ENCODE measurements at places on chromosomes 3 and 15.

DNA sequence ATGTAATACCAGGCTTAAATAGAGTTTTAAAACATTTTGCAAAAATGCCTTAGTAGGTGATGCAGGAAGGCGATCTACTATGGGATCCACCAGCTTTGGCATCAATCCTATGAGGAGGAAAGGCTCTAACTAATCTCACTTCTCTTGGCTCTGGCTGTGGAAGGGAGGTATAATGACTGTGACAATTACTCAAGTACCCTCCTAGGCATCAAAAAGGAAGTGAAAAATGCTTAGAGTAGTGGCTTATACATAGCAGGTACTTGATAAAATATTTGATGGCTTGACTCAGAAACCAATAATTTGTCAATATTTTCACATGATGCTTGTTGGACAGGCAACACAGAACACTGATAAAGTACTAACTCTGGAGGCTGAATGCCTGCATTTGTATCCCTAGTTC is 34.1 kb upstream of the SERPINI2 start:
- DNase-seq = no peak

GRCh38 chr15:99844150-99844549 is 110.9 kb upstream of the LYSMD4 start:
- no peak for DNase-seq

- DNase-seq = no peak
Measured at GRCh38 chr3:85572426-85572825, 613.6 kb downstream of the CADM2 start.

GRCh38 chr3:5663601-5664000 is 476.1 kb downstream of the EDEM1 start:
- no peak for DNase-seq

- DNase-seq = no peak
Measured at GRCh38 chr15:68391121-68391520, 40.8 kb downstream of the ITGA11 start.

- DNase-seq = no peak
Measured at GRCh38 chr15:40992241-40992741, 39.0 kb downstream of the CHAC1 start.

GRCh38 chr15:82655606-82656005 is 8.4 kb upstream of the CPEB1 start:
- DNase-seq = no peak

DNA sequence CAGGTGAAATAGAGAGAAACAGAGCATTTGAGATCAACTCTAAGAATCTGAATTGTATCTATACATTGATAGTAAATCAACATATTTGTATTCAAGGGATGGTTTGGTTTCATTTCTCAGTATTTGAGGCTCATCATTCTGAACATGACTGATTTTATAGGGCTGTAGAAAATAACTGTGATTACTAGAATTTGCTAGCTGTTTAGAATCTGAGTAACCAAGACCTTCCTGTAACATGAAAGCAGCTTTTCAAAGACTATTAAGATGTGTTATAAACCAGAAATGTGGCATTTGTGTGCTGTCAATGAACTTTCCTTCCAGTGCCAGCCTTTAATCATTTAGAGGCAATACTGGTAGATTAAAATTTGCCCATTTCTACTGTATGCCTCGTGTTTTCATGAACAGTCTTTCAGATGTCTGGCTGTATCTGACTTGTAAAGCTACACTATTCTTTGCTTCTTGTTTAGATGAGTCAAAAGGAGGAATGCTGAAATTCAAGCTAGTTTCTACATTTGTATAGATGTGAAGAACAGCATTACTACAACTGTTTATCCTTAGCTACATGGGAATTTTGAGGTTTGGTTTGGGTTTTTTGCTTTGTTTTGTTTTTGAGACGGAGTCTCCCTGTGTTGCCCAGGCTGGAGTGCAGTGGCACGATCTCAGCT is 137.3 kb upstream of the BHLHE40 start:
- no peak for DNase-seq

DNA sequence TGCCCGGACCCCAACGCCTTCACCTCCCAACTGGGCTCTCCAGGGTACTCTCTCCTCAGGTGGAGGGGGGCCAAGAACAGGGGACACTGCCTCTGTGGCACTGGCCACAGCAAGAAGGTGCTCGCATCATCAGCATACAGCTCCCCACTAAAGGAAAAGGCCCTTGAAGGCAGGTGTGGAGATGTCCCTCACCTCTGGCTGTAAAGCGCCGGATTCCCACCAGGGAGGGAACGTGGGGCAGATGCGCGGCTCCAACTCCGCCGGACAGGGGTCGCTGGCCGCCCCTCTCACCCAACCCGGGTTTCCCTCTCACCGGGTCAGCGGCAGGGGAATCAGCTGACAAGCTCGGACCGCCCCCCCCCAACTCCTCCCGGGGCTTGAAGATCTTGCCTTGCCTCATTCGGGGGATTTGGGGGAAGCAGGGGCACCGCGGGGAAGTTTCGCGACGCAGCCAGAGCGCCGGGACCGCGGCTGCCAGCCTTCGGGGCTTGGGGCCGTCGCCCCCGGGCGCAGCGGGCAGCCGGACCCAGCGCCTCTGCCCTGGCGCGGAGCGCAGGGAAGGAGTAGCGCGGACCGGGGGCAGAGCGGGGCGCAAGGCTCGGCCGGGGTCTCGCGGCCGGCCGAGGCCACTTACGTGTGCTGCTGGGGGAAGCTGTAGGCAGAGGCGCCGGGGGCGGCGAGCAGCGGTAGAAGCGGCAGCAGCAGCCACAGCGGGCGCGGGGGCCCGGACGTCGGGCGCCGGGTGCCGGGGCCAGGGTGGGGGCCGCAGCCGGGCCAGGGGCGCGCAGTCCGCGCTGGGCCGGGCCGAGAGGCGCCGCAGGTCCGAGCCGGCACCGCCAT is 630 bp downstream of the CACNA2D2 start:
- no peak for DNase-seq

DNA sequence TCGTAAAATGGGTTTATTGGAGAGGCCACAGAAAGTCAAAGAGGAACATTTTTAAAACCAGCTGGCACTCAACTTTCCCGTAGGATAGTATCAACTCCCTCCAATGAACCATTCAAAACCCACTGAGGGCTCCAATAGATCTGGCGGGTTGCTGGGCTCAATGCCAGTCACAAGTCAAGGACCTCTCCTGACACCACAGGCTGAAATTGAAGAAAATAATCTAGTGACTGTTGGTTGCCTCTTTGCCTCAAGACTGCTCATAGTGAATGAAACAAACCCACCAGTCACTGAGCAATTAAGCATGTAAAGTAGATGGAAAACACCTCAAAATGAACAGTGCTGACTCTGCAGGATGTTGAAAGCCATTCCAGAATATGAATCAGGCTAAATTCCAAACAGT is 500.6 kb upstream of the AGTR1 start:
- DNase-seq = no peak

DNA sequence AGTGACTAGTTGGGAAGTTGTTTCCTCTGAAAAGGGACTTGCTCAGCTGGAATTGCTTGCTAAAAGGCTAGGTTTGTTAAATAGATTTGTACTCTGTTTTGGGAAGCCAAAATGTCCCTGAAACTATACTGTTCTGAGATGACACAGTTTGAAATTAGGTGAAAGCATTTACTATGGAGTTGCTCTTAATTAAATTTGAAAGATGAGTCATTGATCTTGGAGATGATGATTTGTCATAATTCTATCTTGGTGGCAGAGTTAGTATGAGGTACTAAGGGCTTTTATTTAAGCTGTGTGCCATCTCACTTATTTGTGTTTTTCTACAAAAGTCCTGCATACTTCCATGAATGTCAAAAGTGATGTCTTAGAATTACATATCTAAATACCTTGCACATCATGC is 320.9 kb downstream of the PTPRG start:
- DNase-seq = no peak

- no peak for DNase-seq
Measured at GRCh38 chr3:35751207-35751606, 111.9 kb downstream of the ARPP21 start.

GRCh38 chr3:195384952-195385351 is 57.9 kb downstream of the ACAP2 start:
- DNase-seq = no peak

GRCh38 chr15:80953001-80953952 is 36.3 kb downstream of the MESD start:
- no peak for DNase-seq

GRCh38 chr3:126441256-126441880 is 34.3 kb downstream of the ZXDC start:
- no peak for DNase-seq

GRCh38 chr3:80889535-80889934 is 871.9 kb downstream of the GBE1 start:
- DNase-seq = peak; percentile 2

- no peak for DNase-seq
Measured at GRCh38 chr3:8112587-8112986, 389.0 kb upstream of the LMCD1 start.

GRCh38 chr3:4835616-4836043 is 143.6 kb upstream of the BHLHE40 start:
- DNase-seq = no peak

GRCh38 chr3:51673181-51673801 is 2.2 kb downstream of the TEX264 start:
- no peak for DNase-seq

DNA sequence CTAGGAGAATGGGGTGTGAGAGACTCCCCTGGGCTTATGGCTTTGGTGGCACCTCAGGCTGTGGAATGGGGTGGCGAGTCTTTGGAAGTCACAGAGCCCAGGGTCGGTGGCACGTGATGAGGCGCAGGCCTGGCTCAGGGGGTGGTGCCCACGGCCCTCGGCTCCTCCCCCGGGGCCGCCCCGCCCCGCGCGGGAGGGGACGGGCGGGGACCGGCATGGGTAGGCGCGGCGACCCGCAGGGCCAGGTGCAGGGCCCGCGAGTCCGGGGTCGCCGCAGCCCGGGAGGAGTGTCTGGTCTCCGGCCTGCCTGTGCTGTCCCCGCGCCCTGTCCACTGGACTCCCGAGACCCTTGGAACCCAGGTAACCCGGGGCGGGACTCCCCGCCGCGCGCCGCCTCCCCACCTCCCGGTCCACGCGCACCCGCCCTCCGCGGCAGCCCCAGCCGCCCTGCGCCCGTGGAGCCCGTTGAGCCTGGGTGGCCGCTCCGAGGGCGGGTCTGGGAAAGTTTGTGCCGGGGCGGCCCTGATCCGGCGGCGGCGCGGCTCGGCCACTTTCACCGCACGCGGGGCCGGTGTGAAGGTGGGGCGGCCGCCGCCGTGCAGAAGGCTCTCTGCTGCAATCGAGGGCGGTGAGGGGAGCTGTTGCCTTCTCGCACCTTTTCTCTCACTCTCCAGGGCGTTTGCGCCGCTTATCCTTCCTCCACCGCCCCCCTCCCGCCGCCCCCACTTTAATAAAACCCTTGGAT is at the start of gene PAQR5:
TSS of gene PAQR5 (plus strand) at position 216 of the 745 bp plus-strand sequence. CDS start 61,169 bp downstream, outside the sequence.
- peak; percentile 29 for DNase-seq

DNA sequence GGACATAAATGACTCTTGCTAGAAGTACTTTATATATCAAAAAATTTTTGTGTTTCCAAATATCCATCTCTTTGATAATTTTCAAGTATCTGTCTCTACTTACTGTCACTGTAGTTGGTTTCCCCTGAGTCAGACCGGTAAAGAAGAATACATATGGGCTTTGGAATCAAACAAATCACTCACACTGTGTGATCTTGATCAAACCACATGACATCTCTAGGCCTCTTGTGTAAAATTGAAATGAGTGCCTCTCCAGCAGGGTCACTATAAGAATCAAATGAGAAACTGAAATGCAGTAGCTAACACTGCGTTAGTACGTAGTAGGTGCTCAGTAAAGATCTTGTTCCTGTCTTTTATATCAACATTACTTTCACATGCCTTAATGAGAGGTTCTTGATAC is 314.6 kb upstream of the STT3B start:
- no peak for DNase-seq

DNA sequence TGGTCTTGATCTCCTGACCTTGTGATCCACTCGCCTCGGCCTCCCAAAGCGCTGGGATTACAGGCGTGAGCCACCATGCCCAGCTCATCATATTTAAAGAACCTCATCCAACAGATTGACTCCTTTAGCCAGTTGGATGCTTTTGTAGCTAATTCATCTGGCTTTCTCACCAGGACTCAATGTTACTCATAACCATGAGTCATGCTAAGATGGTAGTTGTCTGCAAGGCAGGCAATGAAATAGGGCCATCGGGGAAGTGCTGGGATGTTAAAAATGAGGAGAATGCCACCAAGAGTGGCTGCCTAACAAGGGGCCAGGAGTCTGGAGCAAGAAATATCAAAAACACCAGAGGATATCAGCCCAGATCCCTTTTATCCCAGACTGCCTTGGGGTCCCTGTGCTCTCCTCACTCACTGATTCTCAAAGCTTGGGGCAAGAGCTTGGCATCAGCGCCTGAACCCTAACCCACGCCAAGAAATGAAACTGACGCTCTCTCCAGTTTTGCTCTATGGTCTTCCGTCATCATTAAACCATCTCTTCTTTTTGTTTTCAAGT is 7.4 kb upstream of the PCOLCE2 start:
- DNase-seq = no peak

GRCh38 chr3:3109407-3110298 is 521 bp downstream of the IL5RA start:
- DNase-seq = no peak

- no peak for DNase-seq
Measured at GRCh38 chr3:7999384-7999783, 502.2 kb upstream of the LMCD1 start.

DNA sequence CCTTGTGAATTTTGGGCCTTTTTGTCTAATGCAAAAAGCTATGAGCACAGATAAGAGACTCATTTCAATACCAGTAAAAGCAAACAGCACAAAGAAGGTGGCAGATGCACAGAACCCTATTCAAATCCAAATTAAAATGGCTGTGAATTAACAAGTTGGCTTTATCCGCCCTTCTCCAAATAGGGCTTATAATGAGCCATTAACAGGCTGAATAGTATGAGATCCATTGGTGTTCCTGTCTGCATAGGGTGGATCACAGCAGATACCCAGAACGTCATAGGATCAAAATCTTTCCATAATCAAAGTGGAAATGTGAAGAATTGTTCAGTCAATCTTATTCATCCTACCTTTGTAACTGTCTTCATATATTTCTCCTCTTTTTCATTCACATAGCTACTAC is 282.4 kb upstream of the UMPS start:
- no peak for DNase-seq

- DNase-seq = no peak
Measured at GRCh38 chr15:68507447-68507846, 71.3 kb upstream of the CORO2B start.

DNA sequence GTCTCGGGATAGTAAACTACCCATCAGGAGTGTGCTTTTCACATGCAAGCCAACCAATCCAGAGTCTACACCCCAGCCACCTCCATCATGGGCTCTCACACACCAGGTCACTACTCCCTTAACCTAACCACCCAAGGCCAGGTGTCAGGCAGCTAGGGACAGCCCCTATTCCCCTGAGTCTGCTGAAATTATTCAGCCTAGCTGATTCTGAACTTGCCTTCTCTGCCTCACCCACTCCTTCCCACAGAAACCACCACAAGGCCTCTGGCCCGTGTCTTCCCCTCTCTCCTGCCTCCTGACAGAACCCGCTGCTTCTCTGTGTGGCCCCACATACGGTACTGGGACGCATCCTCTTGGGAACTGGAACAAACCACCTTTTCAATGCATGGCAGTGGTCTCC is 82.1 kb downstream of the PCSK6 start:
- DNase-seq = no peak
